Panc1 (cell line): ENCODE measurements at places on chromosomes 3 and 15. TPM values are rescaled to one million over a fixed set of nuclear protein-coding genes. Genes with fewer than 3 reads are reported as not detected.

GRCh38 chr3:52714335-52715302 is 8.7 kb downstream of the SPCS1 start:
- no peak overlapping the region for H3K4me3 ChIP-seq
- 0 out of 2 replicates have a peak, but pooled peaks cover 2% of the 10 kb centered on the region for H3K36me3 ChIP-seq
- no peaks in the 10 kb centered on the region for H3K4me1 ChIP-seq
- H3K27me3 ChIP-seq, result no peaks in the 10 kb centered on the region

Gene SLCO2A1
- 0.62 TPM for total RNA-seq

Gene TRIM42
- total RNA-seq, result not detected

DNA sequence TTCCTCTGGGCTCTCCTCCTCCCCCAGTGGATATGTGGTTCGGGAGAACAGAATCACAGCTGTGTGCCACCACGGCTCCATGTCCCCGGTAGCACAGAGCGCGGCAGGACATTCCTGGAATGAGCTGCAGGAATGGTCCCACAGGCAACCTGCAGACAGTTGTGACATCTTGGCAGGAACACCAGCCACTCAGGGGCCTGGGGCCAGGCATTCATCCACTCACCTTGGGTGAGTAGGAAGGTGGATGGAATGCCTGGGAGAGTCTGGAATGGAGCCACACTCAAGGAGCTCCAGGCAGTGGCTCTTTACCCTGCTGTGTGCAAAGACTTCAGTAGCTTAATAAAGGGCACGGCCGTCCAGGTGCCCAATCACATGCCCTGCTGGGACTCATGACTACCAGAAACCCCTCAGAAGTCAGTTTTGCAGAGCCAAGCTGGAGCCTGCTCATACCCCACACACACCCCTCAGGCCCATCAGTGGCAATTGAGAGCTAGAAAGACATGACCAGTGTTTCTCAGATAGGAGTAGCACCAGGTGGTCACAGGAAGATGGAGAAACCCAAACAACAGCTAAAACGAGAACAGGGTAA is 117.3 kb upstream of the PRR20G start:
- no peak for DNase-seq

GRCh38 chr3:196454935-196455334 is 22.7 kb upstream of the UBXN7 start:
- no peak overlapping the region for H3K4me3 ChIP-seq
- H3K4me1 ChIP-seq, result no peaks in the 10 kb centered on the region
- H3K27me3 ChIP-seq, result no peaks in the 10 kb centered on the region
- no peaks in the 10 kb centered on the region for H3K36me3 ChIP-seq
- no peak overlapping the region for H3K27ac ChIP-seq

DNA sequence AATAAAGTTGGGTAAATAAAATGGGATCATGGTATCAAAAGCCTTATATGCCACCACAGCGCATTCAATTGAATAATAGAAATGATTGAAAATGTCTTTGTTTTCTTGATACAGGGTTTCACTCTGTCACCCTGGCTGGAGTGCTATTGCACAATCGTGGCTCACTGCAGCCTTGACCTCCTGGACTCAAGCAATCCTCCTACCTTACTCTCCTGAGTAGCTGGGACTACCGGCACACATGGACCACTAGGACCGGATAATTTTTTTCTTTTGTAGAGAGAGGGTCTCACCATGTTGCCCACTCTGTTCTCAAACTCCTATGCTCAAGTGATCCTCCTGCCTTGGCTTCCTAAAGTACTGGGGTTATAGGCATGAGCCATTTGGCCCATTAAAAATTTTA is 33.8 kb upstream of the BBX start:
- no peak overlapping the region for H3K4me3 ChIP-seq
- DNase-seq, result no peak
- no peaks in the 10 kb centered on the region for H3K36me3 ChIP-seq
- H3K4me1 ChIP-seq, result no peaks in the 10 kb centered on the region
- H3K27ac ChIP-seq, result no peak overlapping the region

- peak; percentile 33 for DNase-seq
- H3K4me3 ChIP-seq, result no peak overlapping the region
- H3K27me3 ChIP-seq, result peaks cover 11% of the 10 kb centered on the region
- no peaks in the 10 kb centered on the region for H3K4me1 ChIP-seq
- H3K36me3 ChIP-seq, result no peaks in the 10 kb centered on the region
Measured at GRCh38 chr3:39260957-39261356, 18.9 kb downstream of the CX3CR1 start.
